Fibroblast of villous mesenchyme (primary cell): ENCODE measurements at places on chromosomes 11 and 22.

DNA sequence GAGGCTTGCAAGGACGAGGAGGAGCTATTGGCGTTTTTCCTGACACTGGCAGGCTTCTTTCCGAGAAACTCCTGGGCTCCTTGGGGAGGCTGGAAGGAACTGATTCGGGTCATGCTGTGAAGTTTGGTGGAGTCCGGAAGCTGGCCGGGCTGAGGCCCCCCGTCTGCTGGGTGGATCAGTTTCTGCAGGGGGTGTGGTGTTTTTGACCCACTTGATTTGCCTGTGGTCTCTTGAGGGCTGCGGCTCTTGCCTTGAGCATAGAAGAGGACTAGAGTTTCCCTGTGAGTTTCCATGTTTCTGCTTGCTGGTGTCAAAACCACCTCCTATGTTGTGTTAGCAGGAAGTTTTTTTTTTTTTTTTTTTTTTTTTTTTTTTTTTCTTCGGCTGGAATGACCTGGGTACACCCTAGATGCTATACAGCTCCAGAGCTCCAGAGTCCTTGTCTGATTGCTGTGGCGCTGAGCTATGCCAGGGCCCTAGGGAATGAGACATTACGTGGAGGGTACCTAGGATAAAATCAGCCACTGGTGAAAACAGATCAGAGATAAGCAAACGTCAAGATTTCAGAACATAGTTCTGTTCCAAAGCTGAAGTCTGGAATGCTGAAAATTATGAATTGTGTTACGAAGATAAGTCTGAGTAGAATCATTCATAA is 728 bp downstream of the TBC1D22A start:
- peak; percentile 36 for DNase-seq

DNA sequence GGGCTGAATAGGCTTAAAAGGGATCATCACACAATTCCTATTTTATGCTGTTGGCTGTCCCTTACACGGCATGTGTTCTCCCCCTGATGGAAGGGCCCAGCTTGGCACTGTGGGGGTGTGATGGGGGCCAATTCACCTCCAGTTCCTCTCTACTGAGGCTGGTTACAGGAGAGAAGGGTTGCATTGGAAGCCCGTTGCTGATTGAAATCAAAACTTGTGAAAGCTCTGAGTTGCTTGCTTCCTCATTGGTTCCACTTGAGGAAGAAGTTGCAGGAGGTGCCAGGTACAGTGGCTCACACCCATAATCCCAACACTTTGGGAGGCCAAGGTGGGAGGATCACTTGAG is 13.3 kb upstream of the PRG2 start:
- no peak for DNase-seq

DNA sequence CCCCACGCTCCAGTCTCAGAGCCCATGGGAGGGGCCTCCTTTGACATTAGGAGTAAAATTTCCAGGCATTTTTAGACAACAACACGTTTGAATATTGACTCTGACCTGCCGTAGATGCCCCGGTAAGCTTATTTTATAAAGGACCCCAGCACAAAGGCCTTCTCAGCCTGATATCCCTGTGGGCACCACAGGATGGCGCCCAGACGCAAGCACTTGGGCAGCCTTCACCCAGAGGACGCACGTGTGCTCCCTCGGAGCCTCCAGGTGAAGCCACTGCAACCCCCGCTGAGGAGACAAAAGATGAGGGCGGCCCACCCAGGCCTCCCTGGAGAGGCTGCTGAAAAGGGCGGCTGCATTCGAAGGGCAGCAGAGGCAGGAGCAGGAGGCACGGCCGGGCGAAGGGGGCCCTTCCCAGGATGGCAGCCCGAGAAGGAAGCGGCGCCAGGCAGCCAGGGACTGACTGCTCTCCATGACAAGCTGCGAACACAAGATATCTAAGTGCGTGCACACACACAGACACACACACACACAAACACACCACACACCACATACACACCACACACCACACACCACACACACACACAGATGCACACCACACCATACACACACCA is 15.2 kb upstream of the TH start:
- DNase-seq, result no peak

- peak; percentile 64 for DNase-seq
Measured at GRCh38 chr11:77801477-77801876, 19.0 kb downstream of the RSF1 start.

DNA sequence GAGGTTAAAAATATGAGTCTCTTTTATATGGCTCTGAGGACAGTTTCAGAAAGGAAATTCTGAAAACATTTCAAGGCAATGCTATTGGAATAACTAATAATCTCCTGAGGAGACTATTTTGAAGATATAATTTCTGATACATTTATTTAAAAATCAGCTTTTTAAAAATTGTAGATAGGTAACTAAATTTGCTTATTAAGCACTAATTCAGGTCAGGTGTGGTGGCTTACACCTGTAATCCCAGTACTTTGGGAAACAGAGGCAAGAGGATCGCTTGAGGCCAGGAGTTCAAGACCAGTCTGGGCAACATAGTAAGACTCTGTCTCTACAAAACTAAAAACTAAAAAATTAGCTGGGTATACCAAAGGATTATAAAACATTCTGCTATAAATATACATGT is 17.0 kb downstream of the ZDHHC13 start:
- DNase-seq, result no peak
